Activated T-helper 1 cell treated with anti-CD3 and anti-CD28 coated beads, Interleukin-2, amount 50 U/mL, for 16 hours (primary cell): ENCODE measurements at places on chromosomes 13 and 19.

DNA sequence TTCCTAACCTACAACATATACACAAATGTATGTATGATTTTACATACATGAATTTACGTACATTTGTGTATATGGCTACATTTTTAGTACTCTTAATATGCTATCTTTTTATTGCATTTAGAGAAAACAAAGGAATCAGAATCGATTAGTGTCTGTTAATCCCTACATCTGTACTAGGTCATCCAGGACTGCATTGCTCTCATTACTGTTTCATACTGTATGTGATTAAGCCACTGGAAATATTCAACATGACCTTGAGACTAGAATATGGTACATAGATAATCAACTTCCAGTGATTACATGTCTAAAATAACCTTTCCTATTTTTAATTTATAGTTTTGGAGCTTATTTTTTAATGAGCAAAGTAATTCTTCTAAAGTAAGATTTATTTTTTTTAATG, 5.3 kb upstream of the MAB21L1 start:
- DNase-seq = no peak

GRCh38 chr19:48252609-48253008, 3.1 kb downstream of the CARD8 start:
- DNase-seq = no peak

DNA sequence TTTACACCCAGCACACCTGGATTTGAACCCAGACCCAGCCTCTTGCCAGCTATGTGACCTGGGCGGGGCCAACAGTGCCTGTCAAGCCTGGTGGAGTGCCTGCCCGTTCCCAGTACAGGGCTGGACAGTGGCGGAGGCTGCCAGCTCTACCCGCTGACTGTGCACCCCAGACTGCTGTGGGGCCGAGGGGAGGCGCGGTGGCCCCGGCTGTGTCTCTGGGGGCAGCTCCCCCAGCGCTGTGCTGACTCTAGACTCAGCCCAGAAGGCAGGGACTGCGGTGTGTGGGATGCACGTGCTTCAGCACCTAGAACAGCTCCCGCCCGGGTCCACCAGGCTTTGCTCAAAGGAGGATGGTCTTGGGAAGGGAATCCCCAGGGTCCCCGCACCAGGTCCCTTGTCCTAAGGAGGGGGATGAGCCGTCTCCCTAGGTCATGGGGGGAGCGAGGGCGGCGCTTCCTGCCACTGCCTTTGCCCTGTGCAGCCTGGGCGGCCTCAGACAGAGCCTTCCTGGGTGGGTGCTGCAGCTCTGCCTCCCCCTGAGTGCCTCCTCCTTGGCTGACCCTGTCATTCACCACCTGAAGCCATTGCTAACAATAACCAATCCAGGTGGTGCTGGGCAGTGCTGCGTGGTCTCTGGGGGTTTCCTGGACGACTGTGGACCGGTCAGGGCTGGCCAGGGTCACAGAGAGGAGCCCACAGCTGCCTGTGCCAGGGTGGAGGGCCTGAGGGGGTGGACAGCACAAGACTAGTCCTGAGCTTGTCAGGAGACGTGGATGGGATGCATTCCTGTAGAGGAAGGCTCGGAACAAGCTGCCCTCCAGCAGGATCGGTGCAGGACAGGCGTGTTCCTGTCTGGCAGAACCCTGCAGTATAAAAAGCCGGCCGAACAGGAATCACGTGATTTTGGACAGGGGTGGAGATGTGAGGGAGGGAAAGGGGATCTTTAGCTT, 18.6 kb downstream of the TMEM255B start:
- no peak for DNase-seq

GRCh38 chr13:71879129-71879535, 12.1 kb upstream of the DACH1 start:
- DNase-seq = no peak

DNA sequence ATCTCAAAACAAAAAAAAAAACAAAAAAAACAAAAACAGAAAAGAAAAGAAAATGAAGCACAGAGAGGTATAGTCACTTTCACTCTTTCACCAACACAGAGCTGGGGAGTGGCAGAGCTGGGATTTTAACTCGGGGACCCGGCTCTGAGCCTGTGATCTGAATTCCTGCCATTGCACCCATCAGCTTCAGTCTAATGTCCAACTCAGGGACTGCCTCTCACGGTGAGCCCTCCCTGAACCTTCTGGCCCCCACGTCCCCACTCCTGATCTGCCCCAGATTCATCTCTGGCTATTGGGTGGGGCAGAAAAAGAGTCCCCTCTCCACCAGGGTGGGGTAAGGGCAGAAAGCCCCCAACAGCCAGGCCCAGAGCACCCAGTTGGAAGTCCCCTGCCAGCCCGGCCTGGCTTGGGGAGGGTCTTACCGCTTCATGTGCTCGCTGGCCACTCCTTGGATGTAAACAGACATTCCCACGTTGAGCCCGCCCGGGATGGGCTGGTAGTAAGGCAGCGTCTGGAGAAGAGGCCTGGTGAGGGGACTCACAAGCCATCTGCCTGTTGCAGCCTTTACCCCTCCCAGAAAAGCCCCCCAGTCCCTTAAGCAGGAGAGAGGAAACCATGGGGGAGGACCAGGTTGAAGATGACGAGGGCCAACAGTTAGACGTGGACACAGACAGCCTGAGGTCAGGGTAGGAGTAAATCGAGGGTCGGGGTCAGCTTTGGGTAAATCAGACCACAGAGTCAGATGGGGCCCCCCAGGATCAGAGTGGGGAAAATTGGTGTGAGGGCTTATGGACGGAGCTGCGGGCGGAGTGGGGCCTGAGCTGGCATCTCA, 520 bp downstream of the LGALS4 start:
- no peak for DNase-seq

- DNase-seq = no peak
Measured at GRCh38 chr19:5330307-5330720, 10.3 kb downstream of the PTPRS start.

DNA sequence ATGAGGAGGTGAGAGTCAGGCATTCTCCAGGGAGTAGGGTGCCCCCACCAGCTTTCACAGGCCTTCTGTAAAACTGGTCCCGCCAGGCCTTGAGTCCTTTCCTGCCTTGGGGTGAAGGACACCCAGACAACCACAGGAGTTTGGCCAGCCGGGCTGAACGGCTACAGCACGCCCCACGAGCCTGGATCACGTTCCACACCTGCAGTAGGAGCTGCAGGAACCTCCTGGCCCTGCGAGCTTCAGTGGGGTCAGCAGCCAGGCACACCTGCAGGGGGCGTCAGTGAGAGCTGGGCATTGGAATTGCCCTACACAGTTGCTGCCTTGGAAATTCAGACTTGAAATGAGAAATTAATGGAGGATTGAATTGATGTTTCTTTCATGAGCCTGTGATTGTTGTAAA, 45.7 kb downstream of the COL4A2 start:
- no peak for DNase-seq

DNA sequence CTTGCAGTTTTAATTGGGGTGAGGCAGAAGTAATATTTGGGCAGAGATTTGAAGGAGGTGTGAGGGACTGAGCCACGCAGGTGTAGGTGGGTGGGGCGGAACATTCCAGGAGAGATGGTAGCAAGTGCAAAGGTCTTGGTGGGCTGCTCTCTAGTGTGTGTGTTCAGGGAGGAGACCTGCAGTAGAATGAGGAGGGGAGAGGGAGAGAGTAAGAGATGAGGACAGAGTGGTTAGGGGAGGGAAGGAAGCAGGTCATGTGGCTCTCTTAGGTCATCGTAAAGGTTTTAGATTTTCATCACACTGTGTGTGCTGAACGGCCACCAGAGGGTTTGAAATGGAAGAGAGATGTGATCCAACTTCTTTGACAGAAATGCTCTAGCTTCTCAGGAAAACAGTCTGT, 33.5 kb downstream of the WASF3 start:
- DNase-seq = no peak

DNA sequence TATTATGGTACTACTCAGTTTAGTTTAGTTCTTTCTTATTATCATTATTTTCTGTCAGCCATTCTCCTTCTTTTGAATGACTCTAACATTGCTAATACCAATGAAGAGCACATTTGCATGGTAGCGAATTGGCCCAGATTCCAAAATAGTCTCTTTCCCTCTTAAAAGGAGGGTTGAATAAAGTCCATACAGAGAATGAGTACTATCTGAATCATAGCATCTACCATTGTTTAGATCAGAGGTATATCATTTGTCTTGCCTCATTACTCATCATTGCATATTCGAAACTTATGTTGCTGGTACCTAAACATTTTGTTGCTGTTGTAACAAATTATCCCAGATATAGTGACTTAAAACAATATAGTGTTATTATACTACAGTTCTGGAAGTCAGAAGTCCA, 1235.3 kb upstream of the ATXN8OS start:
- DNase-seq = no peak

DNA sequence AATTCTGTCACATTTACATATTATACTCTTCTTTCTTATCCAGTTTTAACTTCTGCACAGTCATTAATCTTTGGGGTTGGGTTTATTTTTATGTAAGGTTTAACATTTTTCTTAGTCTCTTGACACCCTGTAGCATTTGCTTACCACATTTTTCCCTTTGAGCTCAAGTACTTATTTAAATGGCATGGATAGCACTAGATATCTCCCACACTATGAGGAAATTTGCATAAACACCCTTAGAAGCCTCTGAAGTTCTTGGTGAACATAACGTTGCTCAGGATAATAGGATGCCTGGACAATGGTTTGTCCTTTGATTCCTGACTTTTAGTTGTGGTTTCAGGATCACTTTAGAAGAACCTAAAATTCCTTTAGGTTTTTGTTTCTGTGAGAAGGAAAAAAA, 338.9 kb downstream of the PCDH17 start:
- no peak for DNase-seq

DNA sequence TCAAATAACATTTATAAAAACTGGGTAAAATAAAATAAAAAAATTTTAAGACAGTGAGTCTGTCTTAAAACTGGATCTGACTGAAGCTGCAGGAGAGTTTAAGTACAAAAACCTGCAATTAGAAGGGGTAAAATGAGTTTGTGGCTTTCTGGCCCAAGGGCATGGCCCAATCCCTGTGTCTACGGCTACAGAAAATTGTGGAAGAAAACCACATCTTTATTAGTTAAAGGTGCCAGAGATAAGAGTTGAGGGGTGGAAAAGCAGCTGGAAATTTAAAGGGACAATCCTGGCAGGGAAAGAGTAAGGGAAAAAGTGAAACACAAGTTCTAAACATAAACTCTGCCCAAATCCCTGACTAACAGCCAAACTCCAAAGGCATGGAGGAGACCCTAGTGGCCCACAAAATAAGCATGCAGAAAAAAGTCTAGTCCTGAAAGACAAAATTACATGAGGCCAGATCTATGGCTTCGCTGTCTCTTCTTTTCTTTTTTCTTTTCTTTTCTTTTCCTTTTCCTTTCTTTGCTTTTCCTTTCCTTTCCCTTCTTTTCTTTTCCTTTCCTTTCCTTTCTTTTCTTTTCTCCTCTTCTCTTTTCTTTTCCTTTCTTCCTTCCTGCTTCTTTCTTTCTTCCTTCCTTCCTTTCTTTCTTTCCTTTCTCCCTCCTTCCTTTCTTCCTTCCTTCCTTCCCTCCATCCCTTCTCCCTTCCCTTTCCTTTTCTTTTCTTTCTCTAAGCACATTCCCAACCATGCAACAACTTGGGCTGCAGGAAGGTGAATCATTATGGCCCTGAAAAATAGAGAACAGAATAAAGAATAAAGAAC, 23.5 kb upstream of the DLEU7 start:
- DNase-seq = no peak

- no peak for DNase-seq
Measured at GRCh38 chr13:36839281-36839680, 20.3 kb downstream of the RFXAP start.

DNA sequence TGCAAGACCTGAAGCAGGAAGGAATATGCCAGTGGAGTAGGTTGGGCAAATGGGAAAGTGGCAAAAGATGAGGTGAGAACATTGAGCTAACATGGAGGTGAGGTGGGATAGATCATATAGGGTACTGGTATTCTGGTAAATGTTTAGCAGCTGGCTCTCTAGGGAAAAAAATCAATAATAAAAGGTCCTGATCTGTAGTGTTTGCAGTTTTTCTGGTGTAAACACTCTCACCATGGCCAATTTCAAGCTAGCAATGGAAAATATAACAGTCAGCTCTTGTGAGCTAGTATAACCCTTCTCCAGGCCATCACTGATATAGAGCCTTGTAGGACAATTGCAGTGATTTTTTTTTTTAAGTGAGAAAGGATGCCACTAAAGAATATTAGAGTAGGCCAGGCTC, 31.3 kb downstream of the RFC3 start:
- no peak for DNase-seq

GRCh38 chr19:17863520-17864182, 3.9 kb downstream of the RPL18A start:
- DNase-seq = no peak

DNA sequence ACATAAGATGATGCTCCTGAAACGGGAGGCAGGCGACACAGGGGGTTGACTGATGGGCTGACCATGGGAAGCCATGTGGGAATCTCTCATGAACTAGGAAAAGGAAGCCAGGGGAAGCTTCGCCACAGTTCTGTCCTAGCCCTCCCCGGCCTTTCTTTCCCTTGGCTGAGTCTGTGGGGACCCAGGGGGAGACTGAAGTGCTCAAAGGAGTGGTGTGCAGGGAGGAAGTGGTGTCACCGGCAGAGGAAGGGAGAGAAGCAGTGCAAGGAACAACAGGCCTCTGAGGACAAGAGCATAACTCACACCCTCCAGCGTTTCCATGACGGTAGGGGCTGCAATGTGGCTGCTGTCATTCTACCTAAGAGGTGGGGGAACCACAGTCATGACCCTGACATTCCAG, 1.1 kb downstream of the KIR3DL3 start:
- no peak for DNase-seq

DNA sequence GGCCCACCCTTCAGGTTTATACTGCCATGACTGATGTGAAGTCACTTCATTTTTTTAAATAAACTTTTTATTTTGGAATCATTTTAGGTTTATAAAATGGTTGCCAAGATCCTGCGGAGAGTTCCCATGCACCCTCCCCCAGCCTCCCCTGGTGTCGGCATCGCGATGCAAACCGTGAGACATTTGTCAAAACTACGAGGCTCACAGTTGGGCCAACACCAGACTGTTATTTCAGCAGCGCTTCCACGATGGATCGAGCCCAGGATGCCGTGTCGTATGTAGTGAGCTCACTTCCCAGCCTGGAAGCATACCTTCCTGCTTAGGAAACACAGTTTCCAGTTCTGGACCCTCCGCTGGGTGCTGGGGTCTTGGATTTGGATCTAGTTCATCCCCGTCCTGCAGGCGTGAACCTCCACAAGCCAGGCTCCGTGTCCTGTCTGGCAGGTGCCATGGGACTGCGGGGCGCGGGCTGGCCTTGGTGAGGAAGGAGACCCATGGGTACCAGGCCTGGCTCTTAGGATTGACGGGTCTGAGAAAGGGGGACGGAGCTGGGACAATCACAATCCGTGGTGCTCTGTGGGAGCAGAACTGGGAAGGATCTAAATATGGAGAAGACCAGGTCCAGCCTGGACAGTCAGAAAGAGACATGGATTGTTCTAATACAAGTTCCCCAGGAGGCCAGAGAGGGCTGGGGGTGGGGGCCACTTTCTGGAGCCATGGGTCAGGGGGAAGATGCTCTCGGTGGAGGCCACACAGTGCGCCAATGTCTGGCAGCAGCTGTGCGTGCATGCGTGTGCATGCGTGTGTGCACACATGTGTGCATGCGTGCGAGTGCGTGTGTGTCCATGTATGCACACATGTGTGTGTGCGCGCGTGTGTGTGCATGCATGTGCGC, 2.4 kb upstream of the SBK2 start:
- no peak for DNase-seq
